Testis (tissue), 5 donors: ENCODE measurements at places on chromosomes 6 and 20.

GRCh38 chr6:35224720-35225119 is 11.0 kb downstream of the SCUBE3 start:
- DNase-seq: no peak

DNA sequence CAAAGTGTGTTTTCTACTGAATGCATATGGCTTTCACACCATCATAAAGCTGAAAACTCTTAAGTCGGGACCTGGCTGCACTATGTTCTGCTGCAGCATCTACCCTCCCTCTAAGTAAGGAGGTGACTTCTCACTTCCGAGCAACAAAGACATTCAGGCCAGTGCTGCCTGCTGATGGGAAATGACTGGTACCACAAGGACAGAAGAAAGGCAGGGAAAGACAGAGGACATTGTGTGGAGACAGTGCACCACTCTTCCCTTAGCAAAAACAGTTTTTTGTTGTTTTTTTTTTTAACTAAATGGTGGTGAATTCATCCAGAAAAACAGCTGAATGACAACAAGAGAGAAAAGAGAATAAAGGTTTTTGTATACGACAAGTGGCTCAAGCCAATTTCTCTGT is 81.5 kb downstream of the MAP7 start:
- no peak for DNase-seq

GRCh38 chr6:112286010-112286409 is 31.6 kb upstream of the LAMA4 start:
- no peak for DNase-seq

- DNase-seq: no peak
Measured at GRCh38 chr6:24537771-24538385, 43.1 kb downstream of the ALDH5A1 start.

GRCh38 chr20:63215101-63216040 is 560 bp downstream of the YTHDF1 start:
- no peak for DNase-seq

DNA sequence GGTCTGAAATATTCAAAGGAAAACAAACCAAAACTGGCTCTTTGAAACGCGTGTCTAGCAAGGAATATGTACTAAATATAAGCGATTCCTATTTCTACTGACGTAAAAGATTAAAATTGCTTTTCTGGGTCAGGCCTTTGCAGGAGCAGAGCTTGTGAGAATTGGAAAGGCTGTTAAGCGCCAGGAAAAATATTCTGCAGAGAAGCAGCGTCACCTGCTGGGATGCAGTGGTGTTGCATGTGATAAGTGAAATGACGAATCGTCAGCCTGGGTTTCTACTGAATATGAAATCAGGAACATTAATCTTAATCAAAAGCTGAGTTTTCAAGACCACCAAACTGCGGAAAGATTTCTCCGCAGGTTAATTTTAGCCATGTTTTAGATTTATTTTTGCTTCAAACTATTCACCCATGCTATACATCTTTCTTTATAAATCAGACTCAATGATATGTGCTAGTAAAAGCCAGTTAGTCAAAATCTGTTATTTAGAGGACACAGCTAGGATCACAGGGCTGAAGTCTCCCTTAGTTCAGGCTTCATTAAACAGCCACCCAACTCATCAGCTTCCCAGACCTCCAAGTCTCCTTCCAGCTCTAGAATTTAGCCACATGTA is 67.4 kb downstream of the ALDH8A1 start:
- peak; percentile 82 for DNase-seq

DNA sequence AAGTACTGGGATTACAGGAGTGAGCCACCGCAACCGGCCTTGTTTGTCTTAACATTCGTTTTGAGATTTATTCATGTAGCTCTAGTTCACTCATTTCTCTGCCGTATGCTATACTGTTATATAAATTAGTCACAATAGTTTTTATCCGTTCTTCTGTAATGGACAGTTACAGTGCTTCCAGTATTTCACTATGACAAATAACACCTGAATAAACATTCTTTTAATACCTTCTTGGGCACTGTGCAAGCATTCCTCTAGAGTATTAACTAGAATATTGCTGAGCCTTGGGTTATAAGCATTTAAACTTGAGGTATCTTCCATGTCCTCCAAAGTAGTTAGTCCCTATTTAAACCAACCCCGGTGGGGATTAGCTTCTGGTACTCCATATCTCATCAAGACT is 45.6 kb downstream of the STK38 start:
- DNase-seq: no peak

GRCh38 chr20:56285496-56285895 is 37.0 kb downstream of the MC3R start:
- DNase-seq: no peak

GRCh38 chr20:25085756-25086495 is 4.0 kb upstream of the VSX1 start:
- DNase-seq: no peak

- DNase-seq: no peak
Measured at GRCh38 chr20:48149902-48150301, 364.6 kb upstream of the SULF2 start.

- no peak for DNase-seq
Measured at GRCh38 chr20:30489614-30490003, 767.9 kb upstream of the DEFB115 start.

GRCh38 chr6:106084106-106084988 is 1.8 kb upstream of the PRDM1 start:
- DNase-seq: no peak

GRCh38 chr20:1820138-1821079 is 74.8 kb upstream of the SIRPA start:
- DNase-seq: no peak

DNA sequence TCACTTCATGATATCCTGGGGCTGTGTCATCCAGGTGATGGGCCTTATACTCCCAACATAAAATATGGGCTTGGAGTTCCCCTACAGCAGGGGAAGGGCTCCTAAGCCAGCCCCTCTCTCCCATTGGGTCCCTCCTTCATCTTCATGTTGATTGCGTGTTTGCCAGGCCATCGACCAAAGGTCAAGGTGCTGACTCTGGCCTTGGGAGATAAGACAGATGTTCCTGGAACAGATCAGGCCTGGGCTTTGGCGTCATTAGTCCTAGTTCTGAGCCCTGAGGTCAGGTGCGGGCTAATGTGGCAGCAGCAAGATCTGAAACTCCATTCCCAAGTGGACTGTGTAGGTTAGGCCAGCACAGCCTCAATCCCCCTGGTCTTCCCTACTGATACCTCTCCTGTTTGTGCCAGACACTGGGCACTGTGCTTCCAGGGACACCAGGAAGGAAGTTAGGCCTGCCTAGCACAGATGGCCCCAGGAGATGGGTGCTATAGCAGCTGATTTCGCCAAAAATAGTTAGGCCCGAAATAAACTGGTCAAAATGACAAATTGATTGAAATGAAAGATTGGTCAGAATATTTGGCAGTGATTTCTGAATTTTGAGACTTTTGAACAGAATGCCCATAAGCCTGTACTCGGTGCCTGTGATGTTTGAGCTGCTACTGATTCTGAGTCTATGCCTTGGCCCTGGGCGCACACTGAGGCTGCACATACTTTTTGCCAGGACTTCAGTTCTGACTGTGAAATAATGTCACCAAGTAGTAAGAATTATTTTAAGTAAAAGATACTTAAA is 28.8 kb downstream of the EPB41L1 start:
- no peak for DNase-seq
